ENCODE measurements at places on chromosomes 7 and 10.

GRCh38 chr10:63256009-63256773 is 123.1 kb downstream of the NRBF2 start:
- no peak for DNase-seq

DNA sequence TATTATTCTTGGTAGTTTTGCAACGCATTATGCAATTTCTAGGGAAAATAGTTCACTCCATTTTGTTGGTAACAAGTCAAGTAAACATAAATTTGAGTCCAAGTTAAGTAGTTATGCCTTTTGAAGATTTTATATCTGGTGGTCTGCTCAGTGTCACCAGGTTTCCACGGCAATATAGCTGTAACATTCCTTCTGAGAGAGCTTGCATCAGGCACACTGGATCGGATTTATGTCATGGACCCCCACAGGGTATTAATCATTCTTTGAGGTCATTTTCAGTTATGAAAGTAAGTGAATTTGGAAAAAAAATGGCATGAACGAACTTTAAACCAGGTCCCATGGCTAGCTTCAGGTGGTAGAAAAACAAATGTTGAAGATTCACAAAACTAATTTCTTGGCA is 136.3 kb downstream of the POLR1F start:
- DNase-seq: no peak

DNA sequence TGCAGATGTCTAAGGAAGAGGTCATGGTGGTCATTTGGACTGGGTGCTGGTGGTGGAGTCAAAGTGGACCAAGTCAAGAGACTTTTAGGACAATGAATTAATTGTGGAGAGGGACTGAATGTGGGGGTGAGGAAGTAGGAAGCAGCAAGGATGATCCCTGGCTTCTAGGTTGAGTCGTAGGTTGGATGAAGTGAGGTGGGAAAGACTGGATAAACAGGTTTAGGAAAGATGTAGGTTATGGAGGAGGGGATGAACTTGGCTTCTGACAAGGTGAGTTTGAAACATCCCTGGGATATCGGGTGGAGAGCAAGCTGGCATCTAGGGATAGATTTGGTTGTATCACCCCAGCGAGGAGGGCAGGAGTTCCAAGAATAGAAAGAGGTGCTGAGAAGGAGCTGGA is 7.6 kb downstream of the SEMA4G start:
- no peak for DNase-seq

- no peak for DNase-seq
These were observed 6.0 kb upstream of the SHH start for GRCh38 chr7:155818154-155818819.

DNA sequence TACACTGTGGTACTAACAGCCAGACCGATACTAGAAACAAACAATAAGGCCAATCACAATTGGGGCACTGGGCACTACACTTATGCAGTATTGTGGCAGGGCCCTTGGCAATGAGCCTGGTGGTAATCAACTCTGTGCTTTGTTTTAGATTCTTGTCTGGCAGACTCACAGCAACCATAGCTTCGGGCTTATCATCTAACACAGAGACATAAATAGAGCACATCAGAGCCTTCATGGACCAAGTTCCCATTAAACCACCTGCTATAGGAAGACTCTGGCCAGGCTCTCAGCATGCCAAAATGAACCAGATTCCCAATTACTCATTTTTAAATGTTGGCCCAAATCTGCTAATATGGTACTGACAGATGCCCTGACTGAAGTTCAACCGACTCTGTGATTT is 218.6 kb downstream of the DGKI start:
- DNase-seq: no peak

DNA sequence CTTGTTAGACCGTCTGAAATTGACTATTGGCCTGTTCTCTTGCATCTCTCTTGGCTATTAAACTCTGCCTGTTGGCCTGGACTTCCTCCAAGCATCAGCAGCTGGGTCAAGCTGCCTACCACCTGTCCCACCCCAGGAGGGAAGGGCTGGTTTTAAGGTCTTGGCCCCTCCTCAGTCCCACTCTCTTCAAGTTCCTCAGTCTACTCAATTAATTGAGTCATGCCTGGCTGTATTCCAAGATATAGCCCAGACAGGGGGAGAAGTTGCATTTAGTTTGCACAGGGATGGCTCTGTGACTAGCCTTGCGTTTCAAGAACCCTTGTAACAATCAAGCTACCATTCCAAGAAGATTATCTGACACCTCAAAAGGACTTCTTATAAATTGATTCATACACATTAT is 113.8 kb upstream of the GLI3 start:
- DNase-seq: no peak

DNA sequence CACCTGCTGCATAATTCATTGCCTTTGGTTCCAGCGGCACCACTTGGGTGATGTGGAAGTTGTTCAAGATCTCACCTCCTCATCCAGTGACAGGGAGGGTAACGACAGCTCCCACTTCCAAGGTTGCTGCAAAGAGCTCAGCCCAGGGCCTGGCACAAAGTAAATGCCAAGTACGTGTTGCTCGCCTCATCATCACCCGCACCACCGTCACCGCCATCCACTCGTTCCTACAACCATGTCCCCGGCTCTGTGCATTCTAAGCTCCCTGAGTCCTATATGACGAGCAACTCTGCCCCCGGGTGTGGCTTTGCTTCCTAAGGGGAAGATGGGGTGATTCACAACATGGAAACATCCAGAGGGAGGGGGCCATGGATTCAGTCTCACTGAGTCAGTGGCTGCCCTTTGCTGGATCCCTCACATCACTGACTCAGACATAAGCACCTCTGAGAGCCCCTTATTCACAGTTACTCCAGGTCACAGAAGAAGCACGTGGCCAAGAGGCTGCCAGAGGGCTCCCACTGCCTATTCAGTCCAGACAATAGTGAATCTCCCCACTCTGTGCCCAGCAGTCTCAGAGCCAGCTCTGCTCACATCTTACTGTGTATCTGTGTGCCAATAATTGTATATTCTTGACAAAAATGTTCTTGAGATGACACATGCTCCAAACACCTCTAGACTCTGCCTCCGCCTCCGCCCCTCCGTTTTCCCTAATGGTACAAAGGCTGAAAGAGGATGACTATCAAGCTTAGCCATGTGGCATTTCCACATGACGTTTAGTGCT is 159.1 kb downstream of the GFRA1 start:
- no peak for DNase-seq

GRCh38 chr7:130971297-130971696 is 237.3 kb upstream of the KLF14 start:
- no peak for DNase-seq

GRCh38 chr7:105007298-105007697 is 6.7 kb upstream of the KMT2E start:
- no peak for DNase-seq

DNA sequence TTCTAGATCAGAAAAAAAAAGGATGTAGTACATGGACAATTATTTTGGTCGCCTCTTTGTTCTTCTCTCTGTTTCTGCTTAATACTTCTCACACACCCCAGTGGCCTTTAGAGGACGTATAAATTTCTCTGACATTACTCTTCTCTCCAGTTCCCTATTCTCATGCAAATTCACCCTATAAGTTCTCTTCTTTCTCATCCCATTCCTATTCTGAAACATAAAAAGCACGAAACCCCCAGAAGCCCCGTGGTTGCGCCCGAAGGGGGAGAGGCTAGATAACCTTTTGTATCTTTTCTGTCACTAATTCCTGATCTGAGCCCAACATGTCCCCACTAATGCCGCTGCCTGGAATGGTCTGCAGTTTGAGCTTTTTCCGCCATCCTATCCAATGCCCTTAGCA is 136.9 kb downstream of the SKIDA1 start:
- DNase-seq: no peak

GRCh38 chr10:30970760-30971460 is 60.8 kb downstream of the ZNF438 start:
- no peak for DNase-seq

- DNase-seq: no peak
These were observed 96.4 kb downstream of the CUX1 start for GRCh38 chr7:101913851-101914250.

- DNase-seq: no peak
These were observed 86.2 kb upstream of the AOAH start for GRCh38 chr7:36810489-36810888.

- no peak for DNase-seq
These were observed 5.8 kb downstream of the C7orf57 start for GRCh38 chr7:48040944-48041652.

DNA sequence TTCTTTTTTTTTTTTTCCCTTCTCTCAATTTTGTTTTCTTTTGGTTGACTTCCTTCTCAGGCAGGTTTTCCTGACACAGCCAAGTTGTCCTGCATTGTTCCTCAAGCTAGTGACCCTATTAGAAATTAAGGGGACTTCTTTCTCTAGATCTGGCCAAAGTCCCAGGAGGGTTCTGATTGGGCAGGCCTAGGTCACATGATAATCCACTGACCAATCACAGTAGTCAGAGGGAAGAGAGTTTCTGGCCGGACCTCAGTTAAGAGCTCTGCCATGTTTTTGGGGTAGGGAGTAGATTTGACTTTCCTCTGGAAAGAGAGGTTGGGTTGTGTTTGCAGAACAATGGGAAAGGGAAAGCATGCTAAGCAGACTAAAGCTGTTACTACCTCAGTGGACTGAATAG is 16.2 kb downstream of the VWA2 start:
- no peak for DNase-seq

DNA sequence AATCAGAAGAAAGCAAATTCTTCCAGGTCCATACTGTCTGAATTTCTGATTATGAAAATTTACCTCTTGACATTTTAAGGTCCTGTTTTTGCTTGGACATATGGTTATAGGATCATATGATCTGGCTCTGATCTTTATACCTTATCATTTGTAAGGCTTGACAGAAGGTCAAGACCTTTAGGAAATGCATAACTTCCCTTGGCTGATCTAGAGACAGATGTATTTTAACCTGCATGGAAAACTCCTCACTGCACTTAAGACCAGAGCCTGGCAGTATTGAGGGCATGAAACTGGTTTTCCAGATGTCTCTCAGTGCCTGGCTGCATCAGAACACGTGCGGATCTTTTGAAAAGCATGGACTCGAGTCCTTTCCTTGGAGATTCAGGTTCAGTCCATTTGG is 55.9 kb downstream of the TRRAP start:
- no peak for DNase-seq

- no peak for DNase-seq
These were observed 11.4 kb downstream of the STK31 start for GRCh38 chr7:23721456-23721855.

GRCh38 chr7:38300175-38300574 is 26.7 kb upstream of the TARP start:
- DNase-seq: no peak

GRCh38 chr10:57165671-57166070 is 804.6 kb upstream of the ZWINT start:
- DNase-seq: no peak

DNA sequence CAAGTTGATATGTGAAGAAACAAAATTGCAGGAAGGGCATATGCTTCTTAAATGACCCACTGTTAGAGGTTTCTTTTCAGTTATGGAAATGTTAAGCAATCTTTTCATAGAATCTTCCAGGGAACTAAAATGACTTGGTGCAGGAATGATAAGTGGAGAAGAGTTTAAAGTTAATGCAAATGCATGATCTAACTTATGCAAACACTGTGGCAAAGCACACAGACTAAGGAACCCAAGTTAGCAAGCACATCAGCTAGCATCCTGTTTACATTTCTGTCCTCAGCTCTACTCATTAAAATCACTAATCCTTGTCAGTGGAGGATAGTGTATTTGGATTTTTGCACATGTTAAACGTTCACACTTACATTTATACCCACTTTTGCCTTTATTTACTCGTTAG is 9.3 kb downstream of the CLCN1 start:
- no peak for DNase-seq

- no peak for DNase-seq
These were observed 87.7 kb downstream of the GFRA1 start for GRCh38 chr10:116185199-116185867.

- DNase-seq: no peak
These were observed 30.2 kb downstream of the CUZD1 start for GRCh38 chr10:122815458-122815857.

DNA sequence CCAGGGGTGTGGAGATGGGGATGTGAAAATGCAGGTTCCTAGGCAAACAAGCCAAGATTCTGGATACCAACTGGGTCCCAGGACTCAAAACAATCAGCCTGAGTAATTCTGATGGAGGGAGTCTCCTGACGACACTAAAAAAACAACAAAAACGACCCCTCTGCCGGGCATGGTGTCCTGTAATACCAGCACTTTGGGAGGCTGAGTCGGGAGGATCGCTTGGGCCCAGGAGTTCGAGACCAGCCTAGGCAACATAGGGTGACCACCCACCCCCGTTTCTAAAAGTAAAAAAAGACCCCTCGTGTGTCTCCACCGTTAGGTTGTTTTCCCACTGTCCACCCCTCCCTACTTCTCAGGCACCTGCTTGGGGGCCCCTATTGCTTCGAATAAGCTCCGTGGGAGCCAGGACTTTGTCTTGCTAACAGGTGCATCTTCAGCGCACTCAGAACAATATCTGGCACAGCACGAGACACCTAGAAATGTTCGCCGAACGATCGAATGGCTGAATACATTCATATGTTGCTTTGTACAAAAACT is 743 bp upstream of the NRF1 start:
- DNase-seq: no peak

GRCh38 chr7:81036057-81036456 is 117.2 kb upstream of the SEMA3C start:
- DNase-seq: no peak

- DNase-seq: no peak
These were observed 93.3 kb upstream of the DUSP5 start for GRCh38 chr10:110404413-110404812.

DNA sequence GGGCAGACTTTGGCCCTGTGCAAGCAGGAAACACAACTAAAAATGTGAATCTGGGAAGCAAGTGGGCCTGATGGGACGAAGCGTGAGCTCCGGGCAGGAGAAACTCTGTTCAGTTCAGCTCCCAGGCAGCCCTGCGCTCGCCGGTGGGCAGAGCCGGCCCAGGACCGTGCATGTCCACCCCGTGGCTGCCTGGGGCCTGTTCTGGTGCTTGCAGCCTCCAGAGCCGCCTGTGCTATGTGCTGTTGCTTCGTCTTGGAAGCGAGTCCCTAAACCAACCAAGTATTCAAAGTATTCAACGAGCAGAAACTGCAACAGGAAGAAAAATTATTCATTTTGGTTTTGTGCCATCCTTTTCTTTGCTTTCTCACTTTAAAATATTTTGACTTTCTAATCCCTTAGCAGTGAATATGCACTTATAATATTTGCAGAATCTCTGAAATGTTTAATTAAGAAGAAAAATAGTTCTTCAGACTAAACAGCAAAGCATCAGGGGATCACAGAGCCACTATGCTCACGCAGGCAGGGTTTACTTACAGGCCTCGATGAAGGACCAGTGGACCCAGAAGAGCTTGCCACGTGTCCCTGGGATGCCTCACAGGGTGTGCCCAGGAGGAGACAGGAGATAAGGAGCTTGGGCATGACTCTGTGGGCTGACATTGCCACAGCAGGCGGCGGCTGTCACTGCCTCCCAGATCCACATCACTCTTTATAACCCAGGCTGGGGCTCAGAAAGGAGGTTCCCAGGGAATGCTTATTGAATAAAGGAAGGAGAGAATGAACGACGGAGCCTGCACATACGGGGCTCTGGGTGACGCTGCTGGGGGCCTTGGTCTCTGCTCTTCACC is 45.6 kb downstream of the VIPR2 start:
- no peak for DNase-seq
